PC-3 (cell line): ENCODE measurements at places on chromosomes 4 and X.
A peak's percentile ranks its signal among the peaks of the same experiment; 100 is the strongest.

DNA sequence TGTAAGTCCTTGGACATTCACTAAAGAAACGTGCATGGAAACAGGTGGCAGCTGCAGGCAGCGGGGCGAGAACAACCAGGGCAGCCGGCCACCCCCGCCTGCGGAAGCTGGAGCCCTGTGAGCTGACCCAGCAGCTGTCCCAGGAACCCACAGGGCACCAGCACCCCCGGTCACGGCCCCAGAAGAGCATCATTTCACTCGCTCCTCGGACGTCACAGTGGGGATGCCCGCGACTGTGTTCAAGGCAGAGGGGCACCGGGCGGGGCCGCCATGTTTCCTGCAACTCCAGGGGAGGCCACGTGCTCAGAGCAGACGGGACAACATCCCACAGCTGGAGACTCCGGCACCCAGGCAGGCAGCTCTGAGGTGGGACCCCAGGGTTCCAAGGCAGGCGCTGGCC, 45.0 kb upstream of the CPLX1 start:
- no peak for DNase-seq

DNA sequence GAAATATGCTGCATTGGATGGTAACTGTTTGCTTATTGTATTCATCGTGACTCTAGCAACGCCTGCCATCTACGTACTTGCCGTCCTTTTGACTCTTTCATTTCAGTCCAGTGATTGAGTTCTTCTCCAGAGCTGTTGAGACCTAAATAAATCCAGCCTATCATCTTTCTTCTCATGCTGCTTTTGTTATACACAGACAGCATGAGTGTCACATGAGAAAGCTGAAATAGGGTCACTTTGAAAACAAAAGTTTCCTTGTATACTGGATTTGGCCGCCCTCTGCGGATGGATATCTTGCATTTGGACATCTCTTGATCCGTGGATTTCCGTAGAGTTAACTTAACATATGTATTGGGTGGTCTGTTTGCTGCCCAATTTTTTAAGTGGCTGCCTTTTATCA, 67.2 kb downstream of the TMPRSS11F start:
- DNase-seq: no peak

DNA sequence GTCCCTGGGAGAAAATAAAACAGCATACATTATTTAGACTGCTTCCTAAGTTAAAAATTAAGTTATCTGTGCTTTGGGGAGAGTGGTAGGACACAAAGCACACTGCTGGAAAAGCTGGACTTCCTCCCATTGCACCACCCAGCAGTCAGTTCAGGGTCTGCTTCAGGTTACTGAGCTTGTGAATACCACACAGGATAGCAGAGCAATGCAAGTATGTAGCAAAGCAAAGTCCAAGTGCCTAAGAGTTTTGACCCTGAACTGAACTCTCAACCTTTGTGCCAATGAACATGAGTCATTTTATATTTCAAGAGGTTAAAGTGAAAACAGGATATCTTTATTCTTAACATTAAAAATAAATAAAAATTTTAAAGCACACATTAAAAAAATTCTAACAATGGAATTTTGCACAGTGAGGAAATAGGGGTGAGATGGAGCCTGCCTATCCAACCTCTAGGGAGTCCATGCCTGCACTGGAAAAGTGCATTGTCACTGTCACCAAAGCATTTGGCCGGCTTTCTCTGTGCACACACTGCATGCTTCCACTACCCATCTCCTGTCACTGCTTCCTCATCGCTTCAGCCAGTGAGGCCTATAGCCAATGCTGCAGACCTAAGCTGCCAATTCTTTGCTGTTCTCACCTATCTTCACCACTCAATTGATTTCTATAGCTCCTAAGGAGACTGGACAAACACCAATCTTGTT, 50.9 kb downstream of the ABCG2 start:
- peak; percentile 16 for DNase-seq

DNA sequence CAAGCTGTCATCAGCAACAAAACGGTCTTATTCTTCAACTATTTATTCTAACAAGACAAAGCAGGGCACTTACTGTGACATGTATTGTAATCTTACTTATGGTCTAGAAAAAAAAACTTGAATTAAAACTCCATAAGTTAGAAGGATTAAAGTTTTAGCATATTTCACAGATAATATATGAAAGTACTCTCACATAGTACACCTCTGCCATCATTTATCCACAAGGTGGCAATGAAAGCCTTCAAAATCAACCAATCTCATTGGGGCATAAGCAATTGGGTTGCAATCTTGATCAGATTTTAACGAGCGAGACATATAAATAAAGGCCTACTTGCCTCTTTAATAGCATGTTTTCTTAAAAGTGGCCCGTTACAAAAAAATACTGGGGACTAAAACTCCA, 1382.9 kb downstream of the FAM133A start:
- peak; percentile 46 for DNase-seq

- no peak for DNase-seq
Observed at GRCh38 chrX:1609762-1610161, 5.1 kb upstream of the ASMT start.
